Placental epithelial cell (primary cell): ENCODE measurements at places on chromosomes 12 and 14. TPM values are rescaled to one million over a fixed set of nuclear protein-coding genes. Genes with fewer than 3 reads are reported as not detected.

EEF1AKMT3 gene
- 6.3 and 6.6 TPM in 2 replicates for total RNA-seq

HPD gene
- 0.39 TPM in 1 of 2 replicates, not detected in the other for total RNA-seq

SCNN1A gene
- 47.1 and 59.2 TPM in 2 replicates for total RNA-seq

RARG gene
- 21.1 and 36.9 TPM in 2 replicates for total RNA-seq

OR6C4 gene
- not detected in 2 replicates for total RNA-seq
